ENCODE measurements at places on chromosomes 3 and 15. TPM values are rescaled to one million over a fixed set of nuclear protein-coding genes. Genes with fewer than 3 reads are reported as not detected.

MAGI1 gene
- 15.8 TPM for polyA plus RNA-seq

ADAMTS7 gene
- polyA plus RNA-seq: 40.3 TPM

HCN4 gene
- 25.7 TPM for polyA plus RNA-seq

FBXL22 gene
- polyA plus RNA-seq: 19.5 TPM

MITF gene
- 18.6 TPM for polyA plus RNA-seq

MESP2 gene
- 0.61 TPM for polyA plus RNA-seq

CDAN1 gene
- 4.7 TPM for polyA plus RNA-seq

CLDN16 gene
- 0.05 TPM for polyA plus RNA-seq

DOCK3 gene
- 1.9 TPM for polyA plus RNA-seq

MYO5C gene
- 1.6 TPM for polyA plus RNA-seq

OR4M2 gene
- polyA plus RNA-seq: not detected

ANKRD63 gene
- polyA plus RNA-seq: 0.68 TPM

PDIA3 gene
- 156 TPM for polyA plus RNA-seq

Measured in right cardiac atrium (tissue), 5 donors.